ENCODE measurements at places on chromosomes 5 and 9. TPM values are rescaled to one million over a fixed set of nuclear protein-coding genes. Genes with fewer than 3 reads are reported as not detected.

GRCh38 chr5:126544087-126544740 lies 50.8 kb downstream of the ALDH7A1 start:
- peak; percentile 43 for DNase-seq

CDH9 gene
- total RNA-seq, result 0.79 TPM

DNA sequence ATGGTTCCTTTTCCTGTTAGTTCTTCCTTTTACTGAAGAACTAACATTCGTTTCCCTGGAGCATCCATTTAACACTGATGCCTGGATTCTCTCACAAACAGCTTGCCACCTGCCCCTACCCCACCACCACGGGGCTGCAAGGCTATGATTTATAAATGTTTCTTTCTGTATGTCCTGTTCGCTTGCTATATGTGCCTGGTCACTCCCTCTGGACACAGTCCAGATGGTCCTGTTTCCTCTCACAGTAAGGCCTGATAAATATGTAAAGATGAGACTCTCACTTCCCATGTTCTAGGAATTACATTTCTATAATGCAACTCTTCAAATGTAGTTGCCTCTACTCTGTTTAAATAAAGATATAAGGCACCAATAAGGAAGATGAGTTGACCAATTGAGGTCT lies 146.4 kb upstream of the SHB start:
- DNase-seq, result no peak

DNA sequence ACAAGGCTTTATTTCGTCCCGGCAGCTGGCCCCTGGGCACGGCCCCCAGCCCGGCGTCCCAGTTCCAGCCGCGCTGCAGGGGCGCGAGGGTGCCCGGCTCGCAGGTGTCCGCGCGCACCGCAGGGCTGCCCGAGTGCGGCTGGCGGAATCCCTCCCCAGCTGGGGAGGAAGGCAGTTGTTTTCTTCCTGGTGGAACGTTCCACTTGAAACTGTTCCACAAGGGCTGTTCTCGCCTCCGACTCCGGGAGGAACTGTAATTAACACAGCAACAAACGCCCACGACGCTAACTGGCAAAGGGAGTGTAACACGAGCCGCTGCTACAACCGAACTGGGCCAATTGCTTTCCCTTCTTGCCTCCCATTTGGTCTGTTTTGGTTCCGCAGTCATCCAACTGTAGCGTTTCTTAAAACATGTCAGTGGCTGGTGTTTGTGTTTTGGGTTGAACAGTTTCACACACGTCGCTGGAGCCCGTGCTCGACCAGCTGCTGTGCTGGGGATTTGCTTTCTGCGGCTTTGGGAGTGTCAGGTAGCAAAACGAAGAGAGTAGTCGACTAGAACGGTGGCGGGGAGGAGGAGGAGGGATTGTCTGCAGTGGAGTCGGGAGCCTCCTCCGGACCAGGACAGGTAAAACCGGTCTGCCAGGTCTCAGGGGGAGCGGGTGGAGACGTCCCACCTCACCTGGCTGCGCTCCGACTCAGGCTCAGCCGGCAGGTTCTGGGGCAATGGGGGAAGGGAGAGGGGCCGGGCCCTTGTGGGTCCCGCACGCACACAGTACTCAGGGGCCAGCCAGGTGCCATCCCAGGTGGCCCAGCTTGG lies 131.6 kb upstream of the NIPBL start:
- peak; percentile 96 for DNase-seq

- DNase-seq, result peak; percentile 38
Measured at GRCh38 chr9:120713257-120714087, 798 bp downstream of the MEGF9 start.

GRCh38 chr5:14277385-14278320 lies 134.5 kb downstream of the TRIO start:
- DNase-seq, result no peak

- no peak for DNase-seq
Measured at GRCh38 chr9:111795557-111795839, 761 bp upstream of the SHOC1 start.

GRCh38 chr9:131253891-131254491 lies 22.3 kb downstream of the FAM78A start:
- no peak for DNase-seq

ALDH1B1 gene
- total RNA-seq, result 51.5 TPM

TRIM36 gene
- total RNA-seq, result 14.6 TPM
